Tongue (tissue), 3 donors: ENCODE measurements at places on chromosomes 2 and 18.

DNA sequence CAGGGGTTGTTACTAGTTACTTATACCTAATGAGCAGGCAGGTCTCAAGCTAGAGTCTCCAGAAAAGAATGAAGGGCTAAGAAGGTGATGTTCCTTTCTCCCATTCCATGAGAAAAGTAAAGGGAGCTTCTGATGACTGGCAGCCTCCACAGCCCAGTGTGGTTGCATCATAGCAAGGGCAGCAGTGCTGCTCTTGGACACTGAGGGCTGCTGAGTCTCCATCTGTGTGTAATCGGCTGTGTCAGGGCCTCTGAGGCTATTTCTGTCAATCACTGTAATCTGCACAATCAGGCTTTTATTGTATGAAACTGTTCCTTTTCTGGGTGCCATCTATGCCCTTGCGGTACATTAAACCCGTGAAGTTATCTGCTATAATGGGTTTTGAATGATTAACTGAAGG, 164.1 kb upstream of the FBXO11 start:
- no peak for DNase-seq

GRCh38 chr2:41579806-41580205, 468.0 kb upstream of the PKDCC start:
- DNase-seq, result peak; percentile 15

- DNase-seq, result no peak
Measured at GRCh38 chr2:138919120-138919747, 139.0 kb upstream of the NXPH2 start.

DNA sequence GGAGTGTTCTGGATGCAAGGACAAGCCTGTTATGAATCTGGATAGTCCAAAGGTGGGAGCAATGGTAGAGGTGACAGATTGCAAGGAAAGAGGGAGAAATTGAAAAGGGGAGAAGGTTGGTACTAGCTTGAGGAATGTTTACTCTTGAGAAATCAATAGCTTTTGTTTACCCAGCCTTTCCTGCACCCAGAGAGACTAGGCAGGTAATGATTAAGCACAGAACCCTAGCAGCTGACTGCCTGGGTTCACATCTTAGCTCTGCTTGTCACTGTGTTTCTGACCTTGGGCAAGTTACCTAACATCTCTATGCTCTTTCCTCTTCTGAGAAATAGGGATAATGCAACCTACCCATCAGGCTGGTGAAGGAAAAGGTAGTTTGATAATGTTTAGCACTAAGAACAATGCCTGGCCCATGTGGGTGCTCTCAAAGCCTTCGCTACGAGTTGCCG, 178.6 kb downstream of the MGAT5 start:
- no peak for DNase-seq
